Kidney capillary endothelial cell (primary cell): ENCODE measurements at places on chromosomes 6 and 20.
A peak's percentile ranks its signal among the peaks of the same experiment; 100 is the strongest.

DNA sequence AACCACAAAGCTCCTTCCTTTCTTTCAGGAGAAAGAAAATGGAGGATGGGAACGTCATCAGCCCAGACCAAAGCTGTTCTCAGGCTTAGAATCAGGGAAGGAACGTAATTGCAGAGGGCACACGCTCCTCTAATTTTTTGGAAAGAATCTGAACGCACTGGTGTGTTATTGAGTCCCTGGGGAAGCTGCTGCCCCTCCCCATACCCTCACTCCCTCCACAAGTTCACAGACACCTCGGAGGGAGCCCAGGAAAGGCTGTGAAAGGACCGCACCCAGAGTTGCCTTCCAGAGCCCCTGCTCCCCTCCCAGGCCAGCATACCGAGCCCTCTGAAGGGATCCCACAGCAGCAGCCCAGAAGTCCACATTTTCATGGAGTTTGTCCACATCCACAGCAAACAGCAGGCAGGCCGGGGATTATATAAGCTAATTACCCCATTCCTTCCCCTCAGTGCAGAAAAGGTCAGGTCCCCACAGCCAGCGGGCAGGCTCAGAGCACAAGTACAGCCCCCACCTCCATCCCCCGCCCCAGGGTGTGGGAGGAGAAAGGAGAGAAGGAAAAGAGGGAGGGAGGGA lies 53.7 kb downstream of the ANKRD60 start:
- no peak for DNase-seq

- DNase-seq: no peak
Measured at GRCh38 chr20:62748311-62748710, 39.7 kb downstream of the NTSR1 start.

- DNase-seq: no peak
Measured at GRCh38 chr20:58406422-58407001, 17.5 kb downstream of the VAPB start.

DNA sequence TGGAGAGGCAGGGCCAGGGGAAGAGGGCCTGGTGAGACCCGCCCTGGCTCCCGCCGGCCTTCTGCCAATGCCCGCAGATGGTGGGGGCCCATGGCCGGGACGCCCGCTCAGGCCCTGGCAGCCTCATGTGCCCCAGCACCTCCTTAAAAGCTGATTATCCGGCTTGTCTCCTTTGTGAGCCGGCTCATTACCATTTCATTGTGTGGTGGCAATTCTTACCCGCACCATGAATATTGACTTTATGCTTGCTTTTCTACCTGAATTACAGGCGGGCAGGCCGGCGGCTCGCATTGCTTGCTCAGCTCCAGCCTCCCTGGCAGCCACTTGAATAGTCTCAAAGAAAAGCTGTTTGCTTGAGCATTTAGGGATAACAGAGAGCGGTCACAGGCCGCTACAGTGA lies 120.0 kb upstream of the JAG1 start:
- DNase-seq: no peak

GRCh38 chr20:42255821-42256220 lies 637.6 kb upstream of the CHD6 start:
- no peak for DNase-seq

DNA sequence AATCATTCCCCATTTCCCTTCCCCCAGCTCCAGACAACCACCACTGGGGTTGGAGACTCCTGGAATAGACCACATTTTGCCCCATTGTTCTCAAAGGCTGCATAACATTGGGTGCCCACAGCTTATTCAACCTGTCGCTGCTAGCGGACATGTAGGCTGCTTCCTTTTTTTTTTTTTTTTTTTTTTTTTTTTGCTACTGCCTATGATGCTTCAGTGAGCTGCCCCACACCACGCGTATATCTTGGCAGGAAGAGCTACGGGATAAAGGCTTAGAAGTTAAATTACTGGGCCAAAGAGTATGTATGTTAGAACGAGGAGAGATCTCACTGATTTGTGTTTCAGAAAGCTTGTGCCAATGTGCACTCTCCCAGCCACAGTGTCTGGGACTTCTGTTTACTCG lies 7.0 kb downstream of the LBP start:
- DNase-seq: no peak

DNA sequence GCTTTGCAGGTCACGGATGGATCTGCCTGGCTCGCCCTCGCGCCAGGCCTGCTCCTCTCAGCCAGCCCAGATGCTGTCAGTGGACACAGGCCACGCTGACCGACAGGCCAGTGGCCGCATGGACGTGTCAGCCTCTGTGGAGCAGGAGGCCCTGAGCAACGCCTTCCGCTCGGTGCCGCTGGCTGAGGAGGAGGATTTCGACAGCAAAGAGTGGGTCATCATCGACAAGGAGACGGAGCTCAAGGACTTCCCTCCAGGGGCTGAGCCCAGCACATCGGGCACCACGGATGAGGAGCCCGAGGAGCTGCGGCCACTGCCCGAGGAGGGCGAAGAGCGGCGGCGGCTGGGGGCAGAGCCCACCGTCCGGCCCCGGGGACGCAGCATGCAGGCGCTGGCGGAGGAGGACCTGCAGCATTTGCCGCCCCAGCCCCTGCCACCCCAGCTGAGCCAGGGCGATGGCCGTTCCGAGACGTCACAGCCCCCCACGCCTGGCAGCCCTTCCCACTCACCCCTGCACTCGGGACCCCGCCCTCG lies 19.6 kb downstream of the TTBK1 start:
- DNase-seq: no peak

DNA sequence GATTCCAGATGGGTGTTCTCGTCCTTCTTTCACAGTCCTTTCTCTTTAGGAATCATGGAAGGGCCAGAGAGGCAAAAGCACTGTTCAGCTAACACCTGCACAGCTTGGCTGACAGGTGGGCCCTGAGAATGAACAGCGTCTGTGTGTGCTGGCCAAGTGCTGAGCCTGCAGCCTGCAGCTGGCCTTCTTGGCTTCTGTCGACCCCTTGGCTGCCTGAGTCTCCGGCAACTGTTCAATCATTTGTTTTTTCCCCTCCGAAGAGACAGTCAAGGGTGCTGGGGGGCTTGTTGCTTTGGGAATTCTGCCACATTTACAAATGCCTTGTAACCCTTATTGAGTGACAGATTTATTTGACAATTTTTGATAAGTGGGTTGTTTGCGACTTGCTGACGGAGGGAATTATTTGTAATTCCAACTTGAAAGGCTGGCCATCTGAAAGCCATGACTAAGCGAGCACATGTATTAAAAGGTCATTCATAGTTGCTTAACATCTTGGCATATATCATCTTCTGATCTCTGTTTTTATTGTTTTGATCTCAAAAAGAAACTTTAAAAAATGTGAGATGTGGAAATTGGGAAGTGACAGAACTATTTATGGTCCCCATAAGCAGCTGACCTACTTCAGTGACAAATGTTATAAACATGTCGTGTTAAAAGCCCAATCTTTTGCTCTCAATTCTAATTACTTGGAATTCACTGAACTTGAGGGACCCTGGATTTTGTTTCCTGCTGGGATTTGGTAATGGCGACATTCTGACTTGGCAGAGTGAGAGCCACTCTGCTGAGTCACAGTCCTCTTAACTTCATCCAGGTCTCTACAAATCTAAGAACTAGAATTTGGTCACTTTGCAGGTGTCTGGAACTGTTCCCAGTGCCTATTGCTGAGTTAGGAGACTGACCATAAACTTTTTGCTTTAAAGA lies 41.9 kb upstream of the FERMT1 start:
- DNase-seq: no peak

DNA sequence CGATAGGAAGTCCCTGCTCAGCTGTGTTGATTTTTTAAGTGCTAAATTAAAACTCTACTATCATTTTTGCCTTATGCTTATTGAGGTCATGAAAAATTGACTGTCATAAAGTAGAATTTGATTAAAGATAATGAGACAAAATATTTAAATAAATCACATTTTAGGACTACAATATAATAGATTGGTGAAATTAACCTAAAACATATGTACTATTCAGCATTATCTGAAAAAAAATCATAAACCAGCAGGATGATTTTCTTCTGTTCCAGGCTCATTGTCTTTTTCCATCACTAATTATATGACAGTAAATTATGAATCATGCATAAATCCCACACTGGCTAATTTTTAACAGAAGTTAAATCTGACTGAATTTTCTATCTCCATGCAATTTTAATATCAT lies 373.6 kb upstream of the NRSN1 start:
- DNase-seq: no peak

- no peak for DNase-seq
Measured at GRCh38 chr6:125510405-125510804, 208.6 kb upstream of the HDDC2 start.

GRCh38 chr6:31042806-31043205 lies 32.5 kb downstream of the MUC22 start:
- DNase-seq: peak; percentile 40

DNA sequence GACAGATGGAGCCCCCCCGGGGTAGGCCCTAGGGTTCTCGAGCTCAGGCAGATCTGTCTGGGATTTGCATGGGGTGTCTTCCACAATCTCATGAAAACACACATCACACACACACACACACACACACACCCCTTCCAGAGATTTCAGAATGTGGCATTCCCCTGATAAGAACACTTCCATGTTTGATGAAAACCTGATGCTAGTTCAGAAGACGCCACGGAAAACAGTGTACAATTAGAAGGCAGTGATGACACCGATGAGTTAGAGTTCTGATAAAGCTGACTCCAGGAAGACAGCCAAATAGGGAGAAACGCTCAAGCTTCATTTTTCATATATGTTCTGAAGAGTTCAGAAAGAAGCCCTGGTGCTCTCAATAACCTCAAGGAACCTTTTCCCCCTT lies 438.7 kb upstream of the JARID2 start:
- DNase-seq: no peak

- no peak for DNase-seq
Measured at GRCh38 chr6:7260291-7261031, 52.5 kb downstream of the SSR1 start.

- no peak for DNase-seq
Measured at GRCh38 chr6:170046791-170047626, 243.9 kb downstream of the DLL1 start.

DNA sequence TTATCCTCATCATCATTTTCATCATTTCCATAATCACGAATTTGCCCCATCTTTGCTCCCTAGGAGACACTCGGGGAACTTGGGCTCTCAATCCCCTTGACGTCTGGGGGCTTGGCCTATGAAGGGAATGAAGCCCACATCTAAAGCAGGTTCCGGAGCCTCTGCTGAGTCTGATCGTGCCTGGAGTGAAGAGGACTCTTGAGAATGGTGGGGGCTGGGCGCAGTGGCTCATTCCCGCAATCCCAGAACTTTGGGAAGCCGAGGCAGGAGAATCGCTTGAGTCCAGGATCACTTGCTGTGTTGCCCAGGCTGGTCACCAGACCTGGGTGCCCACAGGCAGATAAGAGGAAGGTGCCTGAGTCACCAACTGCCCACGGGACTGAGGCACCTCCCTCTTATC lies 114.5 kb downstream of the SYCP2 start:
- no peak for DNase-seq

DNA sequence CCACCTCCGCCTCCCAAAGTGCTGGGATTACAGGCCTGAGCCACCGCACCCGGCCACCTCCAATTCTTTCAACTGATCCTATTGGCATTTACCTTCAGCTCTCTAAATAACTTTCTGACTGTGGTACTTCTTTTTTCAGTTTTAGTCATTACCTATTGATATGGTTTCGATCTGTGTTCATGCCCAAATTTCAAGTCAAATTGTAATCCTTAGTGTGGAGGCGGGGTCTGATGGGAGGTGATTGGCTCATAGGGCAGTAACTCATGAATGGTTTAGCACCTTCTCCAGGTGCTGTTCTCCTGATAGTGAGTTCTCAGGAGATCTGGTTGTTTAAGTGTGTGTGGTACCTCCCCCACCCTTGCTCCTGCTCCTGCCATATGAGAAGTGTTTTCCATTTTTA lies 140.9 kb downstream of the LPA start:
- DNase-seq: no peak

DNA sequence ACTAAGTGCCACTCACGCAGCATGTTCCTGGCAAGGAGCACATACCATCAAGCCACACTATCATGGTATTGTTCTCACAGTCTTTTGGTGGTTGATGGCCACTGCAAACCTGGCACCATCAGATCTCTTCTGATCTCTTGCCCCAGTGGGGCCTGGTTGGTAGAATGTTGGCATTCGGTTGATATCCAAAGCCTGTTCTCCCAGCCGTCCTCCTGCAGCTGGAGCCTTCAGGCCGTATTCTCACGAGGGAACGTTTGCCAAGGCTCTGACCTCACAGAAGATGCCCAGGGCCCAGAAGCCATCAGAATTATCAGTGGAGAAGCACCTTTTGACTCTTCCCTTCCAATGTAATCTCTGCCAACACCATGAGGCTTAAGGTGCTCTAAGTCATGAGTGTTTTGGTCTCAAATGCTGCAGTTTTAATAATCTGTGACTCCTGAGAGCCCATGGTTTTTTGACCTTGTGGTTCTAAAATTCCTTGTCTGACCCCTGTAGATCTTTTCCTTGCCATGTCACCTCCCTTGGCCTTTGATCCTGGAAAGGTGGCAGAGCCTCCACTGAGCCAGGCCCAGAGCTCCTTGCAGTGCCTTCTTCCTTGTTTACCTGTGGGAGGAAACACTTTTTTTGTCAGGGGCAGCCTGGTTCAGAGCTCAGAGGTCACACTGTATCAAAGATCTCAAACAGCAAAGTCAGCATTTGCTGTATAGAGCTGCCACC lies 27.8 kb downstream of the POFUT1 start:
- no peak for DNase-seq

- DNase-seq: no peak
Measured at GRCh38 chr20:33636776-33637175, 25.4 kb upstream of the C20orf144 start.

DNA sequence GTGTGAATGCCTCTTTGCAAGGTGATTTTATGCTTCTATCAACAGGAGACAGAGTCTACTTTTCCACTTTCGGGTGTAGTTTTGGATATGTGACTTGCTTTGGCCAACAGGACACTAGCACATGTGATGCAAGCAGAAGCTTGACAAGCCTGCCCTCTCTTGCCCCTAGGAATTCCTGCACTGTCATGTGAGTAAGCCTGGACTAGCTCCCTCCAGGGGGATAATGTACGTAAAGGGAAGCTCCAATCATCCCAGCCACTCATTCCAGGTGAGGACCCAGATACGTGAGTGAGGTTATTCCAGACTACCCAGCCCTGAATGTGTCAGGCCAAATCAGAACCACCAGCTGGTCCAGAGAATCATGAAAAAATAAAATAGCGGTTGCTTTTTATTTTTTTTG lies 33.3 kb downstream of the BEND3 start:
- DNase-seq: no peak

DNA sequence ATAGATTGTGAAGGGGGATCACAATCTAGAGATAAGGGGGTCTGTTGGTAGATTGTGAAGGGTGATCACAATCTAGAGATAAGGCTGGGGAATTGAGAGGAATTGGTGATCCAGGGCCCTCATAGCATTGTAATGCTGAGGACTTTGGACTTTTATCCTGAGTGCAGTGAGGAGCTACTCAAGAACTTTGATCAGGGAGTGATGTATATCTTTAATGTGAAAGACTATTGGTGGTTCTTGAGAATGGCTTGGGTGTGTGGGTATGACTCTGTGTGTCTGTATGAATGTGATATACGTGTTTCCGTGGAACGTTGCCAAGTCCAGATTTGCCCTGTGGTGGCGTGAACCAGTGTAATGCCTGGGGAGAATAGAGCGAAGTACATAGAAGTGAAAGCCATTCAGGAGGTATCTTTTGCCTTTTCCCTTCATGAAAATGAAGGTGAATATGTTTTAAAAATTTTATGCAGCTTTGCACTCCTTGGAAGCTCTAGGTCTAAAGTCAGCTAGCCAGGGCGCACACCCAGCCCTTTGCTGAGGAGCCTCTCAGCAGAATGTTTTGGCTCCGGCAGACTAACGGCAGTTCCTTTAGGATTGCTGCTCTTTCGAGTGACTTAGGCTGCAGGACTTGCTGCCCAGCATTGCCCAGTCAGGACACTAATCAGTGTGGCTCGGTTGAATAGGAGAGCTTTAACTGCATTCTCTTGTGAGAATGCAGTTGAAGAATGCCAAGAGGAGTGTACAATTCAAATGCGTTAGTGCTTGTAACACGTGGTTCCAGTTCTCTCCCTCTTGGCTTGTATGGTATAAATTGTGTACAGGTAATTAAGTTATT lies 3.5 kb downstream of the ZFAND3 start:
- DNase-seq: peak; percentile 13
